ENCODE measurements at places on chromosomes 5 and 9.

DNA sequence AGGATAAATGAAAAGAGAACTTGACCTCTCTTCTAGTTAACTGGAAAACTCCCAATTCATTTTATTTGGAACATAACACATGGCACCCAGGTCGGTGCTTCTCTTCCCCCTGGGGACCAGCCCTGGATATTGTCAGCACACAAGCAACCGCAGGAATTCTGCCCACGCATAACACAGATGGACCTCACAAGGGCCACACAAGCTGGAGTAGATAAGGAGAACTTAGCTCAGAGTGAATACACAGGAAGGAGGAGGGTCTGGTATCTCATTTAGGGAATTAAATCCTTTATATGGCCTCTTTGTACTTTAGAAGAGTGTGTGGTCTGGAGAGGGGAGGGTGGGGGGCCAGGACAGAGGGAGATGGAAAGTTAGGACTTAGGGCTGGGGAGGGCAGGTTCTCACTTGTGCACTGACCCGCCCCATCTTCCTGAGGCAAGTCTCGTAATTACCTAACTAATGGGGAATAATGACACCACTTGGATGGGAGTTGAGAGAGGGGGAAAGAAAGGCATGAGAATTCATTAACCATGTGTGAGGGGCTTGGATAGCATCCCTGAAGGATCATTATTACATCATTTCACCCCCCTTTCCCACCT is 341.2 kb upstream of the WWC1 start:
- no peak for DNase-seq

DNA sequence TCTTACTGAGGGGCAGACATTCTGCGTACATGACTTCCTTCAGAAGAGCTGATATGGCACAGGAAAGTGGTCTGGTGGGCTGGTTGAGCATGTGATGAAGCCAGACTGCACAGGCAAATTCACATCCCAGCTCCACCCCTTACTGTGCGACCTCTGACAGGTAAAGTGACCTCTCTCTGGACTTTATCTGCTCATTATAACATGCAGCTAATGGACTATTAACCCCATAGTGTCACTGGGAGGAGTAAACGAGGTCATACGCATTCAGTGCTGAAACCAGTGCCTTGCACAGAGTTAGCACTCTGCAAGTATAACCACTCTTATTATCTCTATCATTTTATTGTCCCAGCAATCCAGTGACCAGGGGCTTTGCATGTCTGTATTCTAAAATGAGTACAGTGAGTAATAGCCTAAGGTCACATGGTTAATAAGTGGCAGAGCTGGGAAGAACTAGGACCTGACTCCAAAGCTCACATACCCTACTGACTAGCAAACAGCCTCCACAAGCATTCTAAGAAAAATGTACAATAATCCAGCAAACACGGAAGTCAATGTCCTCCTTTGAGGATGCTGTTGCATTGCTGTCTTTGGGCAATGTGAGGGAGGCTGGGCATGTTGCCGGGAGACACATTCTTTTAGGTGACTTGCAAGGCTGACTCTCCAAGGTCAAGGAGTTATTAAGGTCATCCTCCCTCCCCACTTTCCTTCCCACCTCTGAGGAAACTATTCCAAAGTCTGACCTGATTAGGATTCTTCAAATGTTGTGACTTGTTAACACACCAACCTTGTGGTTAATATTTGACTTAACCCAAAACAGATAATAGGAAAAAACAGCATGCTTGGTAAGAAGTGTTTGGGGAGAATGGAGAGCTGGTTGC is 19.0 kb downstream of the GLRX start:
- DNase-seq = no peak

DNA sequence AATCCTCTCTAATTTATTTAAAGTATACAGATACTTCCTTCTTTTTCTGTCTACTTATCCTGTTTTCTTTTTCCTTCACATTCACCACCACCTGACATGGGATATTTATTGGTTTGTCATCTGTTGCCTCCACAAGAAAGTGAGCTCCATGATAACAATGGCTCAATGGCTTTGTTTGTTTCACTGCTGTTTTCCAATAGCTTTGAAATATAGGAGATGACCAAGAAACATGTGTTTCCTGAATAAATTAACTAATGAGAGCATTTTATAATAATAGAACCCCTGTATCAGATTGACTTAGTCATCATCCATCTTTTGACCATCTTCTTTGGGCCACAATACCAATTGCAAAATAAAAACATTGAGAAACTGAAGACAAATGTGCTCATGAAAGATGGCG is 180.2 kb upstream of the GAS1 start:
- no peak for DNase-seq

GRCh38 chr5:53303105-53303504 is 177.3 kb upstream of the FST start:
- DNase-seq = no peak

DNA sequence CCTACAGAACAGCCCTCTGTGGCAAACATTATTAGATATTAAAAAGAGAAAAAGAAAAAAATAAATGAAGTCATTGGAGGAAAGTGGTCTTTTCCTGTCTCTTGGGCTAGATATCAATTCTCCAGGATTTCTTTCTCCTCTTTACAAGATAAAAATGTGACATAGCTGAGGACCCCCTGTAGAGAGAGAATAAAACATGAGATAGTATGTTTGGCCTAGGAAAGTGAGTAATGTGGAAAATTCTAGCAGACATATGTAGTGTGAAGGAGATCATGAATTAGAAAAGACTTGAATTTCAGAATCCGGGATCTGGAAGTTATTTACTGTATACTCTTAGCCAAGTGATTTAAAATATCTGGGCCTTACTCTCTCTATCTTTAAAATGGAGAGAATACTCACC is 823.1 kb downstream of the TLR4 start:
- DNase-seq = no peak

DNA sequence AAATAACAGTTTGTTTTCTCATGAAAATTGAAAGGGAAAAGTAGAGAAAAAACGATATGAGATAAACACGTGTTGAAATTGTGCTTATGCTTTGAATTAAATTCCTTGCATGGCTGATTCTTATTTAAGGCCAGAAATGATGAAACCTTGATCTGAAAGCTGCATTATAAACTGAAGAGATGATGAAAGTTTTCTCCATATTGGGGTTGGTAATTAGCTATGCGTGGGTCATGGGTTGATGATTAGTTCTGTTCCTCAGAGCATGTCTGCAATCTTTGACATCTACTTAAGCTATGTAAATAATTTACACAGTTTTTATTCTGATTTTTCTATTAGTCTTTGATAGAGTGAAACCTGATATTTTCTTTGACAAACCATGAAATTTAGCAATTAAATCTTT is 264.1 kb downstream of the CD180 start:
- no peak for DNase-seq

DNA sequence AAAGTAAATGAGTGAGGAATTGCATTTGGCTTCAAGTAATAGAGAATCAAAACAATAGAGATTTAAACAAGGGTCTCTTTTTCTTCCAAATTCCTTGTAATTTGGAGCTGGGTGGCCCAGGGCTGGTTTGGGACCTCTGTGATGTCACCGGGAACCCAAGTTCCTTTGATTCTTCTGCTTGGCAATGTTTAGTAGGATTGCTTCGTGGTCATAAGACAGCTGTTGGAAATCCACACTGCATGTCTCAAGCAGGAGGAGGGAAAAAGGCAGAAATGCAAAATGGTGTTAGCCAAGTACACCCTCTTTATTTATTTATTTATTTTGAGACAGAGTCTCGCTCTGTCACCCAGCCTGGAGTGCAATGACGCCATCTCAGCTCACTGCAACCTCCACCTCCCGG is 72.6 kb upstream of the IL12B start:
- DNase-seq = no peak

- no peak for DNase-seq
Observed at GRCh38 chr5:86748538-86749105, 130.9 kb downstream of the COX7C start.

- DNase-seq = no peak
Observed at GRCh38 chr9:102445906-102446305, 549.2 kb upstream of the CYLC2 start.

DNA sequence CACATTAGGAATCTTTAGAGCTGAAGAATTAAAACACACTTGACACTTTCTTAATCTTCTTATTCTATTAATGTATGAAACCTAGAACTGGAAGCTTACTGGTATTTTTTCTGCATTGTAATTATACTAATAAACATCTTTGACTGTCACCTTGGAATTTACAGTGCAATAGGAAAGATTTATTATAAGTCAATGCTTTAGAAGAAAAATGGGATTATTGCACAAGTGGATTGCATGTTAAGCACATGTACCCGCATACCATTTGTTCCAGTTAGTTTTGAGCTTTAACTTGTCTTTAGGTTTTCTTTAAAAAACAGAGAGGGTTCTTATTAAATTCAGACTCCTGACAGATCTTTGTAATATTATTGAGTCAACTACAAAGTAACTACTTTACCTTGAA is 278.5 kb downstream of the CCDC171 start:
- DNase-seq = no peak

DNA sequence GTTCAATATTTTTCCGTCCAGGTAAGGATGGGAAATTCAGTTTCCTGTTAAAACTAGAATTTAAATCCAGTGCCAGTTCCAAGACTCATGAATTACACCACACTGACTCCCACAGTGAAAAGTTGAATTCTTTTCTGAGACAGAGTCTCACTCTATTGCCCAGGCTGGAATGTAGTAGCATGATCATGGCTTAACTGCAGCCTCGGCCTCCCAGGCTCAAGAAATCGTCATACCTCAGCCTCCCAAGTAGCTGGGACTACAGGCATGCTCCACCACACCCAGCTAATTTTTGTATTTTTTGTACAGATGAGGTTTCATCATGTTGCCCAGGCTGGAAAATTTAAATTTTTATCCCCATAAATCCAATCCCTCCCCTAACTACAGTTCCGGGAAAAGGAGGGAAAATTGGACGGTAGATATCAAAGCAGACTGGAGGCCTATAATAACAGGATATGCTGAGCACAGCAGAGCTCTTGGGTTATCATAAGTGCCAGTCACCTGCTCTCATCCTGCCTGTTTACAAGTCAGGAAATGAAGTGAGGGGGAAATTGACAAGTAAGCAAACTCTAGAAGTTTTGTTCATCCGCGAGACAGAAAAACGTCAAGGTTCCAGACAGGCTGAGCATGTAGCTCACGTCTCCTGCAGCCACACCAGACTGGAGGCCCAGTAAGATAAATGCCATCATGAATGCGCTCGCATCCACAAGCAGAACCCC is 105.7 kb downstream of the UGCG start:
- no peak for DNase-seq

DNA sequence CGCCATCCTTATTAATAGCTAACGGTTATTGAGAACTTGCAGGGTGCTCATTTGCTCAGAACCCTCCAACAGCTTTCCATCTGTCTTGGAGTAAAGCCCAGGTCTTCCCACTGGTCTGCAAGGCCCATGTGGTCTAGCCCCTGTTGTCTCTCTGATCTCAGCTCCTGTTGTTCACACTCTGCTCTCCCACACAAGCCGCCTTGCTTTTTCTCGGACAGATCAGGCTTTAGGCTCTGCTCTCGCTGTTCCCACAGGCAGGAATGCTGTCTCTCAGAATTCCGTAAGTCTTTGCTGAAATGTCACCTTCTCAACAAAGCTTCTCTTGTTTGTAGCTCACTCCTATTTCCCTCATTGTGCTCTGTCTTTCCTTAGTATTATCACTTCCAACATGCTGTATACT is 34.3 kb downstream of the GPR107 start:
- no peak for DNase-seq

DNA sequence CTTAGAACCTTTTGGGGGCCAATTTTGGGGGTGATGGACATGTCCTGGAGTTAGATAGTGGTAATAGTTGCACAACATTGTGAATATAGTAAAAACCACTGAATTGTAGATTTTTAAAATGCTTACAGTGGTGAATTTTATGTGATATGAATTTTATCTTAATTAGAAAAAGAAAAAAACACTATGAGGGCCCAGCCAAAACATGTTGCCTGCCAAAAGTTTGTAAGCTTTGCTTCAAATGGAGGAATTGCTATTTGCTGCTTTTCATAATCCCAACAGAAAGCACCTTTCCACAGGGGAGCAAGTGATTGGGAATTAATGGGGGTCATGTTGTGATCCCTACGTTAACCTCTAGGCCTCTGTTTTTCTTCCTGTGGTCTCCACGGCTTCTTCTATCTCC is 19.1 kb downstream of the TNFAIP8 start:
- no peak for DNase-seq

GRCh38 chr5:87347272-87347671 is 65.5 kb downstream of the CCNH start:
- no peak for DNase-seq

GRCh38 chr9:14170392-14170931 is 143.5 kb downstream of the NFIB start:
- no peak for DNase-seq

GRCh38 chr5:96962540-96962991 is 26.7 kb downstream of the LNPEP start:
- no peak for DNase-seq

DNA sequence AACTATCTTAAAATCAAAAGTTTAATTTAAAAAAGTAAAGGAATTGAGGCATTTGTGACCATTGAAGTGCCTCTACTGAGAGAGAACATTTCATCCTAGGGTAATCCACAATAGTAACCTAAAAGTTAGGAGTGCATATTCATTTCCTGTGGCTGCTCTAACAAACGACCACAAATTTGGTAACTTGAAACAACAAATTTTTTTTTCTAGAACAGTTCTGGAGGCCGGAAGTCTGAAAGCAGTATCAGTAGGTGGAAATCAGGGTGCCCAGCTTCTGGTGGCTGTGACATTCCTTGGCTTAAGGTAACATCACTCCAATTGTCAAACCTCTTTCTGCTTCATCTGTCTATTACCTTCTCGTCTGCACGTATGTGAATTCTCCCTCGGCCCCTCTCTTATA is 67.1 kb upstream of the SSBP2 start:
- DNase-seq = no peak

GRCh38 chr9:69028754-69029153 is 6.8 kb upstream of the FXN start:
- no peak for DNase-seq

DNA sequence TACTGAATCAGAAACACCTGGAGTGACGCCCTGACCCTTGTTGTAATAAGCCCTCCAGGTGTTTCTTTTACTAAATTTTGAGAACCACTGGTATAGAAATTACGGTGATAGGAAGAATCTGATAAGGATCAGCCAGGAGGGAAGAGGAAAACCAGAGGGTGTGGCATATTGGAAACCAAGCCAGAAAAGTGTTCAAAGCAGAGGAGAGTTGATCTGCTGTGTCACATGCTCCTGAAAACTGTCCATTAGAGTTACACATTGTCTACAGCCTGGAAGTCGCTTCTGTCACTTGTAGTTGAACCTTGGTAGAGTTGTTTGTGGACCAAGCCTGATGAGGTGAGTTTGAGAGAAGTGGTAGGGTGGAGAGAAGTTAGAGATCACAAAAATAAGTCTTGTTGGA is 497.4 kb downstream of the ENC1 start:
- no peak for DNase-seq

Data from CD8-positive, alpha-beta memory T cell (primary cell).